Stimulated activated CD4-positive, alpha-beta T cell treated with anti-CD3 and anti-CD28 coated beads, Interleukin-12 subunit alpha, Interleukin-12 subunit beta, amount 100 ng/mL, for 48 hours (primary cell): ENCODE measurements at places on chromosomes 12 and 14.

- DNase-seq, result no peak
Observed at GRCh38 chr12:63963868-63964267, 119.4 kb downstream of the SRGAP1 start.

GRCh38 chr12:90098132-90098779, 389.6 kb upstream of the ATP2B1 start:
- no peak for DNase-seq

DNA sequence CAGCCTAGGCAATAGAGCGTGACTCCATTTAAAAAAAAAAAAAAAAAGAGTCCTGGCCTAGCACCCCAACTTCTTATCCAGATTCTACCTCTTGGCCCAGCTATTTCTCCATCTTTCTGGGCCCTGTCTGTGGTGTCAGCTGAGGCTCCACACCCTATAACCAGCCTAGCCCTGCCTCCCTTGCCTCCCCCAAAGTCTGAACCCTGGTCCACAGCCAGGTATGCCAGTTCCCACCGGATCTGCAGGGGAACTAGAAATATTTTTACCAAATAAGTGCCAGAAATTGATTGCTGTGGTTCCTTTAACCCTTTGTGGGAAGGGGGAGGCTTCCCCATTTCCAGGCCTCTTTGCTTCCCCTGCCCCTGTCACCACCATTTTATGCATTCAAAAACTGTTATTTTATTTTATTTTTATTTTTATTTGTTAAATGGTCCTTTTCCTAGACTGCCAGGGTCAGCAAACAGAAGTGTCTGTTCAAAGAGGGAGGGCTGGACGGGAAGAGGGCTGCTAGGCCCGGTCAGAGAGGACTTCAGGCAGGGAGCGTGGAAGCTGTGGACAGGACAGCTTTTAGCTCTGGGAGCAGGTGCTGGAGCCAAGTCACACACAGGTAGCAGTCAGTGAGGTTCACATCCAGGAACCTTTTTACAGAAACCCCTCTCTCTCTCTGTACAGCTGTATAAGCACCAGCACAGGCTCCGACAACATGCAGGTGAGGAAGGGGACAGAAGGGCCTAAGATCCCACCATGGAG, 23.2 kb downstream of the TTC9 start:
- DNase-seq, result no peak

GRCh38 chr12:1787714-1788113, 32.7 kb upstream of the LRTM2 start:
- DNase-seq, result no peak

DNA sequence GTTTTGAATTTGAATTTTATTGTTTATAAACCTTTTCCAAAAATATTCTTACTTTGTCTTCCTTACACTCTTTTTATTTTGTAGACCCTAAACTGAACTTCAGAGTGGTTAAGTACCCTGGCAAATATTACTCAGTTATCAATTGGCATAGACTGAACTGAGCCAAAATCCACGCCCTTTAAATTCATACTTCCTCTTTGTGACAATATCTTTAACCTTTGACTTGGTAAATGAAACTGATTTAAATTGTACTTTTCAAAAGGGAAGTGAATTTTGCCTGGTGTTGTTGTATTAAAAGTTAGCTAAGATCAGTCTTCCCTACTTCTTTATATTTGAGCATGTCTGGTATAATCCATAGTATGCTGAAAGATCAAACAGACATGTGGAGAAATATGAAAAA, 184.3 kb upstream of the USP15 start:
- no peak for DNase-seq

DNA sequence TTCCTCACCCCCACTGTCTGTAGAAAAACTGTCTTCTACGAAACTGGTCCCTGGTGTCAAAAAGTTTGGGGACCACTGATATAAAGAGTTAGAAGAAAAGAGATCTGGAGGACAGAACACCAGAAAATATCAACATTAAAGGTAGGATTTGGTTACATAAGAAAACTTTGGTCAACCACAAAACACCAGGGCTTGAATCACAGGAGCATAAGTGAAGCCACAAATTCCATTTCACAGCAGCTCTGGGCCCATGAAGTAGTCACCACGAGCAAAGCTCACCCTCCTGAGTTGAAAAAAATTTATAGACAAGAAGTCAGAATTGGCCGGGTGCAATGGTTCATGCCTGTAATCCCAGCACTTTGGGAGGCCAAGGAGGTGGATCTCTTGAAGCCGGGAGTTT, 19.4 kb downstream of the RALGAPA1 start:
- no peak for DNase-seq
